Urinary bladder (tissue), 4 donors: ENCODE measurements at places on chromosomes 11 and 22. TPM values are rescaled to one million over a fixed set of nuclear protein-coding genes. Genes with fewer than 3 reads are reported as not detected.

DNA sequence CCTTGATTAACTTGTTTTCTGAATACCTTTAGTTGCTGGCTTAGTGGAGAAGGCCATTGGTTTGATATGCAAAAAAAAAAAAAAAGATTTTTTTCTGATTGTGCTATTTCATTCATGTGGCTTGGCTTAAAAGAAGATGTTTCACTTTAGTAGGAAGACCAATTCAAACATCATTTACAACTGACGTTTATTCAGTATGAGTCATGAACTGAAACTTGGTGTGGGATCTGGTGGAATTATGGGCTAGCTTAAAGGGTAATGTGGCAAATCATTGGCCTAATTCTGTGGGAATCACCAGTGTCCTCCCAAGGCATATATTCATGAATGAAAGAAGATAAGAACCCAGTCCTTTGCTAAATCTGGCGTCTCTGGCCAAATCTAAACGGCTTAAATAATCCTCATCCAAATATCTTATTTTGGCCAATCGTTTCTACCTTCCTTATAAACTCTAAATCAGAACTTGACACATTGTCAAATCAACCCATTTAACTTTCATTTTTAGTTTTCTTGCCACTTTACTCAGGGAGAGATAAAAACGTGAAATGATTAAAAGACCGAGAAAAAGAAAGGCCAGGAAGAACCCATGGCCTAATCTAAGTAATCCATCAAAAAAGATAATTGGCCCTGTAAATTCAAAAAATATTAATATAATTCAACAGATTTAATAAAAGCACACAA is 77.0 kb downstream of the DDIAS start:
- no peak for DNase-seq

DNA sequence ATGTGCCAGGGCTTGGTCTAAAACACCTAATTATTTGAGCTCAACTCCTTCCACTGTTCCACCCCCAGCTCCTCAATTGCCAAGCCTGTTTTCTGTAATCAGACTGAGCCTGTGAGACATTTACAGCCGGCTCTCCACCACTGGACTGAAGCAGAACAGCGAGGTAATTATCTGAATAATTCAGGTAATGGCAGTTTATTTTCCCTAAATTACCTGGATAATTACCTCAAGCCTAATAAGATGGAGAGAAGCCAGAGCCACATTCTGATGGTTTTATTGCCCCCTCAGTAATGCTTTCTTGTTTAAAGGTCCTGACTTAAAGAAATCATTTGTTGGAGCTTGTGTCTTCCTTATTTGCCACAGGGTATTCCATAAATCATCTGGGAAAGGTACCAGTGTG is 64.2 kb downstream of the FZD4 start:
- no peak for DNase-seq

DNA sequence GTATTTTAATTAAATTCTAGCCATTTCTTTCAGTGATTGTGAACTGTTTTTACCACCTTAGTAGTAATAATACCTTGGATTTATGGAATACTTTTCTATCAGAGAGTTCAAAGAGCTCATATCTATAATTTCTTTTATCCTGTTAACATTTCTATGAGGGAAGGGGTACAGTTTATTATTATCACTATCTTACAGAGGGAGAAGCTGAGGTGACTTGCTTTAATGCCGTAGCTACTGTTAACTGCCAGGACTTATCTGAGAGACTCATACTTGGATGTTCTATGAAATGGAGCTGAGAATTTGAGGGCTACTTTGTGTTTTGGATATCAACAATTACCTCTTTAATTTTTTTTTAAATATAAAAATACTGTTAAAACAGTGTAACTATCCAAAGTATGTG is 3.3 kb downstream of the REXO2 start:
- DNase-seq: no peak

CSRP3 gene
- 24.0 TPM for total RNA-seq

SMC1B gene
- total RNA-seq: 0.16 TPM

STK33 gene
- total RNA-seq: 11.0 TPM

TSGA10IP gene
- not detected for total RNA-seq
